ENCODE measurements at places on chromosomes 6 and 20.

DNA sequence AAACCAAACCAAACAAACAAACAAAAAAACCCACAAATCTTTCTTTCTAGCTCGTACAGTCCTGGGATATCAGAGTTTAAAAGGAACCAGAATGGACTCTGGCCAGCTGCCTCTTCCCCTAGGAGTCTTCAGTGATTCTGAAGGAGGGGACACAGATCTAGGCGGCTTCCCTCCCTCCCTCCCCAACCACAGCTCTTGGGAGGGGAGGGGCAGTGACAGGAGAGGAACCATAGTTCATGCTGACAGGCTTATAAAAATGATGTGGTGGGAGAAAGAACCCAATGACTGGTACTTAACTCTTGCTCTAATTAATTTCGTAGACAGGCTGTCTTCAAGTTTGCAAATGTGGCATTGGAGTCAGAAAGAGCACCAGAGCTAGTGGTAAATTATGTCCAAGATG lies 56.0 kb downstream of the NPEPL1 start:
- DNase-seq: no peak

DNA sequence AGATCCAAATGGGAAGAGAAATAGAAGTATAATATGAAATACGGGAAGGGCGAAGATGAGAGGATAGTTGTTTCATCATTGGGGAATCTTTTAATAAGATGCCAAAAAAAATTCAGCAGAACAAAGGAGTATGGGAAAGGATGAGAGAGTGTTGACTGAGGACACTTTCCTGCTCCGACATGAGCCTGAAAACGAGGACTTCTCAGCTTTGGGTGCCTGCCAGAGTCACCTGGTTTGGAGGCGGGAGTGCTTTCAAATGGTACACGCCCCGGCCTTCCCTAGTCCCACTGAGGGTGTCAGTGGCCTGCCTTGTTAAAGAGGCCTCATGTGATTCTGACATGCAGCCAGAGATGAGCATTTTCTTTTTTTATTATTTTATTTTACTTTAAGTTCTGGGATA lies 250.9 kb downstream of the ANKRD60 start:
- DNase-seq: no peak

GRCh38 chr6:119215309-119215708 lies 134.3 kb downstream of the MAN1A1 start:
- no peak for DNase-seq

- DNase-seq: no peak
Measured at GRCh38 chr20:22758815-22759214, 174.4 kb upstream of the FOXA2 start.

DNA sequence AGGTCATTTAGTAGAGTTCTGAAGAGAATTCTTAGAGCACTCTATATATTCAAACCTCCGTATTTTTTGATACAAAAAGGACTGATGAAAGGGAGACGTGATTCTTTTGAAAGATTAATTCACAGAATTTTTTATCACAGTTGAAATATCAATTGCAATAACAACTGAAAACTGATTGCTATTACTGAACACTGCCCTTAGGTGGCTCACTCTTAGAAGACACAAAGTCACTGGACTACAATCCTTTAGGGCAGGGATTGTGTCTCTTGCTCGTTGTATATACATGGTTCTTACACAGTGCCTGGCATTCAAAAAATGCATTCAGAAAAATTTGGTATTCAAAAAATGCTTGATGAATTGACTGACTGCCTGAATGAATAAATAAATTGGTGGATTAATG lies 17.1 kb upstream of the CALHM6 start:
- DNase-seq: no peak

DNA sequence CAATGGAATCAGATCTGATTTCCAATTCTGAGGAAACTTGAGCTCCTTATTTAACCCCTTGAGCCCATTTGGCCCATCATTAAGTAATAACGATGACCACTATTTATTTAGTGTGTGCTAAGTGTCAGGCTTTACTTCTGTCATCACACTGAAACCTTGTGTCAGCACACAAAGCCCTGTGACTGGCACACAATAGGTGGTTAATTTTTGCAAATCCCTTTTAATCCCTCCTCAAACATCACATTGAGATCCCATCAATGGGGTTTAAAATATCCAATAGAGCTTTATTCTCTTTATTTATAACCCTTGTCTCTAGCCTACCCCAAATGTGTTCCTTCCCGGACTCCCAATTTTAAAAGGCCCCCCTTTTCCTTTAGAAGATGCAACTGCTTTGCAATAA lies 656.8 kb upstream of the CHD6 start:
- no peak for DNase-seq

DNA sequence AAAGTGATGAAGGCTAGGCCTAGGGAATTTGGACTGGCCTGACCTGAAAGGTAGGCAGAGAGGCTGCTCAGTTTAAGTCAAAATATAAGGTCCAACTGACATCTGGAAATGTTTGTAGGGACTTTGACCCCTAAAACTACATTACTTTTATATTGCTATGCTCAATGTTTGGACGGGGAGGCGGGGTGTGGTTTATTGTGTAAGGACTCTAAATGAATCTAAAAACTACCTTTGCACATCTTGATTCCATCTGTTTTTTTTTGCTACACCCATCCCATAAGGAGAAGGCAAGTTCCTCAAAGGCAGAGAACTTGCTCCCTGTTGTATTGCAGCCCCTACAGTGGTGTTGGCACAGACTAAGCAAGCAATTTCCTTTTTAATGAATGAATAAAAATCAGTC lies 227.1 kb downstream of the HACE1 start:
- no peak for DNase-seq

DNA sequence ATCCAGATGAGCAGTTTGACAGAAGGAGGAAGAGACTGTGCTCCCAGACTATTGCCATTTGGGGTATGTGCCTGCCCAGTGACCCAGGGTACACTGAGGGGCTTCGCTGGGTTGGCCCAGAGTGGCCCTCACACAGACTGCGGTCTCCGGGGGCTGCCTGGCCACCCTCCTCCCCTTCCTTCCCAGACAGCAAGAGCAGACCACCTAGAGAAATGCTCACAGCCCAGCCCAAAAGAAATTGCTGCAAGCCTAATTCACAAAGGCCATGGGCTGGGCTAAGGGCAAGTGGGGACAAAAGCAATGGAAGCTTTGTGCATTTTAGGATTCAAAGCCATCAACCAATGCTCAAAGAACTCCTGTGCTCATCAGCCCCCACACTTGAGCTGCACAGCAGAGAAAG lies 277.6 kb downstream of the CDC5L start:
- no peak for DNase-seq

GRCh38 chr6:105545947-105546731 lies 143.3 kb upstream of the PREP start:
- no peak for DNase-seq

GRCh38 chr6:72784071-72784470 lies 162.2 kb downstream of the KCNQ5 start:
- DNase-seq: no peak

- no peak for DNase-seq
Measured at GRCh38 chr20:32135983-32136515, 26.5 kb downstream of the TM9SF4 start.

GRCh38 chr20:54308804-54309203 lies 100.9 kb downstream of the PFDN4 start:
- DNase-seq: no peak

DNA sequence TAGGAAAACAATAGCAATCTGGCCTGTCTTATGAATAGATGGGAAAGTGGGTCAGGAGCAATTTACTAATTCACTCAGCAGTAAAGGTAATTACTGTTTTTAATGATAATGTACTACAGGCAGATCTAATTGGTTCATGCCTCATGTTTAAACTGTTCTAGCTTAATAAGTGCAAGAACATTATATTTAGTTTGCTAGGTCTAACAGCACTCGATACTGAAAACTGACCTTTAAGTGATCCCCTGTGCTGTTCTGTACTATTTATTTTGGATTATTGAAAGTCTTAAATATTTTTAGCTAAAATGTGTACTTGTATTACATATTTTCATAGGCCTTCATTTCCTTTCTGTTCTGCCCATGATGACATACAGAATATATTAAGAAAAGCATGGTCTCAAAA lies 998.0 kb upstream of the GJE1 start:
- DNase-seq: no peak

DNA sequence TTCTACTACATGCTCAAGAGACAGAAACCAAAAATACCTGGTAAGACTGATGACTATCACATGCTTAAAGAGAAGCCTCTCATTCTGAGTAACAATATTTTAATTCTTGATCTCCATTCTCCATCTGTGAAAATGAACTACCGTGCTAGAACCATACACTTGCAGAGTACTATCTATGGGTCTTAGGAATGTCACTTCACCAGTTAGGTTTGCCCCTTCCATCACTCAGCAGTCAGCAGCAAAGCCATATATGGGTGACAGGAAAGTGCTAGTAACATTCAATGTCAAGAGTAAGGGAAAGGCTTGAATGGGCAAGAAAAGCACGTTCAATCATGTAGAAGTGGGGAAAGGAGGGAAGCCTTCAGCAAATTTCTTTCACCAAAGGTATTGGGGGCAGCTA lies 2.3 kb downstream of the DNAAF9 start:
- no peak for DNase-seq

DNA sequence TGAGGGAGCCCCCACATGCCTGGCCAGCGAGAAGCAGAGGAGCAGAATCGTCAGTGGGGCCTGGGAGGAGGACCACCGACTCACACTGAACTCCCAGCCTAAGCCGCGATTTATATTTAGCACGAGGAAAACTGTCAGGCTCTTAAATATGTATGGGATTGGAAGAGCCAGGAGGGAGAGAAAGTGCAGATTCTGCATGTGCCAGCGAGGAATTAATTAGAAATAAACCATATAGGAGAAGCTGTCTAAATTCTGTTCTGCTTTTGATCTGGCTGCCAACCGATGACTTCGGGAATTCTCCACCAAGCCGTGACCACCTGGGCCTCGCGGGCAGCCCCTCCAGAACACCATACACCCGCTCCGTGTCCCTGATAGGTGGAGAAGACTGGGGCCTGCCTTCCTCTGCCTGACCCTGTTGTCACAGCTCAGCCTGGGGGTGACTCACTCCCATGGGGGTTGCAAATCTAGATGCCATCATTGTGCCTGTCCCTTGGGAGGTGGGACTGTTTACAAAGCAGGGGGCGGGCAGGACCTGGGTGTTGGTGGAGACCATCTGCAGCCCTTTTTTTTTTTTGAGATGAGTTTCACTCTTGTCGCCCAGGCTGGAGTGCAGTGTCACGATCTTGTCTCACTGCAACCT lies 91.1 kb upstream of the PMEPA1 start:
- DNase-seq: no peak

GRCh38 chr6:93745306-93745705 lies 325.9 kb upstream of the EPHA7 start:
- no peak for DNase-seq

GRCh38 chr6:53395986-53396385 lies 47.2 kb upstream of the ELOVL5 start:
- DNase-seq: no peak

- no peak for DNase-seq
Measured at GRCh38 chr6:14189074-14189473, 71.5 kb downstream of the CD83 start.

- DNase-seq: no peak
Measured at GRCh38 chr6:166450167-166450873, 67.6 kb upstream of the MPC1 start.

DNA sequence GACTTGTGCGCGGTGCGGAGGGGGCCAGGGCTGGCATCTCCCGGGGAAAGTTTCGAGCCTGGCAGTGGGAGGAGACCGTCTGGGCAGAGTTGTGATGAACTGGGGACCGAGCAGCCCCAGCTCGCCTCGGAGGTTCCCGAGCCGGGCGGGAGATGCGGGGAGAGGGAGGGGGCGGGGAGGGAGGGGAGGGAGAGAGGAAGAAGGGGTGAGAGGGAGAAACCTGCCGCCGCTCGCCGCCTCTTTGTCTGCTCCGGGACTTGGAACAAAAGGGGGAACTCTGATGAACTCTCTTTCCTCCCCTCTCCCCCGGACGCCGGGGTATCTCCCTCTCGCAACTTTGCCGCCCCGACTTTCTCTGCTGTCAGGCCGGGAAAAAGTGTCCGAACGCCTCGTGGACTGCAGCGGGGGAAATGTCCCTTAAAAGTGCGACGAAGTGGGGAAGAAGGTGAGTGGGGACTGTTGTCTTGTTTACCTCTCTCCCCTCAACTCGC lies 72.7 kb downstream of the SOX4 start:
- DNase-seq: no peak

DNA sequence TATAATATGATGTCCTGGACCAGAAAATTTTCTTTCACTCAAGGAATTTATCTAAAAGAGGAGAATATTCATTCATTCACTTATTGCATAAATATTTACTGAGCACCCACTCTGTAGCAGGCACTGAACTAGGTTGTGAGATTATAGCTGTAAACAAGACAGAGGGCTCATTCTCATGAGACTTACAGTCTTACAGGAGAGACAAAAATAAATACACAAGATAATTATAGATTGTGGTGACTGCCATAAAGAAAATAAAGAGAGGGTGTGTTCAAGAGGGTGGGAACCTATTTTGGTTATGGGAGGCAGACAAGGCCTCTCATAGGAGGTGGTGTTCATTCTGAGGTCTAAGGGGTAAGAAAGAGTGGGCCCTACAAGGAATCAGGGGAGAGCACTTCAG lies 109.9 kb upstream of the SUPT3H start:
- DNase-seq: no peak

- DNase-seq: no peak
Measured at GRCh38 chr6:168873278-168874190, 380.1 kb downstream of the THBS2 start.

GRCh38 chr20:55251170-55251569 lies 754.1 kb downstream of the CBLN4 start:
- no peak for DNase-seq

DNA sequence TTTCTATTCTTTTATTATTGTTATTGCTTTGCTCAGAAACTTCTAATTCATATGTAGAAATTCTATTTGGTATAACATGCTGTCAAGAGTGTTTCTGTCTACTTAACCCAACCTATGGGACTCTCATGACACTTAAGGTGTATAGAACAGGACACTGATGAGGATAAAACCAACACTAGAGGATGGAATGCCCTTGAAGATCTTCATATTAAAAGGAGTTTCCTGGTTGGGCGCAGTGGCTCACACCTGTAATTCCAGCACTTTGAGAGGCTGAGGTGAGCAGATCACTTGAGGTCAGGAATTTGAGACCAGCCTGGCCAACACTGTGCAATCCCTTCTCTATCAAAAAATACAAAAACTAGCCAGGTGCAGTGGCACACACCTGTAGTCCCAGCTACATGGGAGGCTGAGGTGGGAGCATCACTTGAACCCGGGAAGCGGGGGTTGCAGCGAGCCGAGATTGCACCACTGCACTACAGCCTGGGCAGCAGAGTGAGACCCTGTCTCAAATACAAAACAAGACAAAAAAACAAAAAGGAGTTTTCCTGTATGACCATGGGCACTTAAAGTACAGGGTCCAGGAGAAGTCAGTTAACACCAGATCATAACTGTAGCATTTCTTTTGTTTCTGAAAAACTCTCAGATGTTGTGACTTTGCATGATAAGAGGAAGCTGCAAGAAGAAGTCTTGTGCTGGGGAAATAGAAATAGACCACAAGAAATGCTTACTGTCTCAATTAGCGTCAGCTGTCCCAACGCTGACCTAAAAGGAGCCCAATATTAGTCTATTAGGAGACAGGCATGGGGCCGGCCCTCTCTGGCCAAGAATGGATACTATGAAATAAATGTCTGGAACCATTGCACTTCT lies 38.9 kb upstream of the CD2AP start:
- no peak for DNase-seq

Data from stimulated activated CD4-positive, alpha-beta T cell treated with anti-CD3 and anti-CD28 coated beads, Interleukin-1b, Interleukin-23, amount 100 ng/mL, for 48 hours (primary cell).